ENCODE measurements at places on chromosomes 3 and 15.

DNA sequence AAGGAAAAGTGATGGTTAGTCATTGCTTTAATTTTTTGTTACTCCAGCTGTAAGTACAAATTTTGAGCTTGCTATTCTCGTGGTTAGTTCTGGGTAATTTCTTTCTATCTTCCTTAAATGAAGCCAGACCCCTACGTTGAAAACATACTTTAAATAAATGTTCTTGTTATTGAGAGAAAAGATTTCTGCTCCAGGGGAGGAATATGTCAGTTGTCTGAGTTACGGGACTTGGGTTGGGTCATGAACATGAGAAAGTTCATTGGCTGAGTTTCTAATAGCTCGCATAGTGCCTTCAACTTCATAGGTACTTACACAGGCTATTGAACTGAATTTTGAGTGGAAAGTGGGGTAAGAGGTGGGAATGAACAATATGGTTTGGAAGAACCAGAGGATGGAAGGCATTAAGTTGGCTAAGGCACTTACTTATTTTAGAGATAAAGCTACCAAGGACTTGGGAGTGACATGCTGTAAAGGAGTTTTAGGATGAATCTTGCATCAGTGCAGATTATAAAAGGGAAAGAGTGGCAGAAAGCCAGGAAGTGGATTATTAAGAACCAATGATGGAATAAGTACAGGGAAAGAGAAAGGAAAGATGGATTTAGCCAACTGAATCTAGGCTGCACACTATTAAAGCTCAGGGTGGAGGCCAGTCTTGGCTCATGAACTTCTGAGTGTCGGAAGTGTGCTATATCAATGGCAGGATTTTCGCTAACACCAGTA lies 1.4 kb downstream of the RPSA start:
- no peak for DNase-seq

DNA sequence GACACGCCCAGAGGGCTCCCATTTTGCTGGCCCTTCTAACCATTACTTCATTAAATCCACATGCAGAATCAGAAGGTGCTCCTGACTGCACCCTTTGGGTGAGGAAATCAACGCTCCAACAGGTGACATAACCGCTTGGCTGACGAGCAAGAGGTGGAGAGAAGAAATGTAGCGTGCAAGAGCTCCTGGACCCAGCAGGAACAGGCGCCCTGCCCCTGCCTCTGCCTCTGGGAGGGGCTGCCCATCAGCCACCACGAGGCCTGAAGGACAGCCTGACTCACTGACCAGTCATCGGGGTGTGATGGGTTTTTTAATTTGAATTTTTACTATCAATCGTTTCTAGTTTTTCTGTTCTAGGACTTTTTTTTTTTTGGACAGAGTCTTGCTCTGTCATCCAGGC lies 218.2 kb downstream of the ADAMTS17 start:
- no peak for DNase-seq

GRCh38 chr15:42750306-42750705 lies 13.4 kb upstream of the CDAN1 start:
- DNase-seq: no peak

GRCh38 chr3:115784739-115785536 lies 161.6 kb downstream of the GAP43 start:
- DNase-seq: no peak

- no peak for DNase-seq
These were observed 21.3 kb downstream of the KLHL6 start for GRCh38 chr3:183534249-183534648.
